ENCODE measurements at places on chromosomes 4 and X.

- no peak for DNase-seq
Observed at GRCh38 chr4:180203349-180203748, 2039.9 kb upstream of the TENM3 start.

- no peak for DNase-seq
Observed at GRCh38 chr4:151604238-151604637, 156.6 kb downstream of the GATB start.

DNA sequence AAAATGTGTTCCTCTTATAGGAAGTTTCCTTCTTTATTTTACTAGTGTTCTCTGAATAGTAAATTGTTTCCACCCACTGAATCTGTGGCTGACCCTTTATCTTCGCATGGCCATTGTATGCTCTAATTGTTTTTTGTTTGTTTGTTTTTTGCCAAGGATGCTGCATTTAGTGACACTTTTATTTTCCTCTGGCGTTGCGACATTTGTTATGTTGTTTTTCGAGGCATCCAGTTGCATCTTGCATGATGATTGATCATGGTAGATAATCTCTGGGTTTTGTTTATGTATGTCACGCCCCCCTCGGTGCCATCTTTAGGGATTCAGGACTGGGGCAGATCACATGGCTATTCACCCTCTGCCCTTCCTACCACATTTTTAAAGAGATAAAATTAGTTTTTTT, 2.2 kb downstream of the NMU start:
- DNase-seq, result no peak

DNA sequence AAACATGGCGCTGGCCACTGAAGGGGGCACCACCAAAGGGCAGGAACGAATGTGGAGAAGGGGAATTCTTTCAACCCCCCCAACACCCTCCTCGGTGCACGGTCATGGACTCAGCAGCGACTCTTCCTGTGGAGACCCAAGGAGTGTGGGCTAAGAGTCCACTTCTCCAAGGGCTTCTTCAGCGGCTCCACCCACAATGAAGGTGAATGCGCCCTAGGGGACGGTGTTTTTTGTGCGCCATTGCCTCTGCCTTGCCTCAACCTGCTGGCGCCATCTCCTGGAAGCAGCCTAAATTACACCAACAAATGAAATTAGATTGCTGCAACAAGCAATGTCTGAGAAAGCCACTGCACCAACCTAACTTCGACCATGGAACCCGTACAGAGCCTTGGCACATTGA, 169.2 kb upstream of the MAGEB18 start:
- no peak for DNase-seq

DNA sequence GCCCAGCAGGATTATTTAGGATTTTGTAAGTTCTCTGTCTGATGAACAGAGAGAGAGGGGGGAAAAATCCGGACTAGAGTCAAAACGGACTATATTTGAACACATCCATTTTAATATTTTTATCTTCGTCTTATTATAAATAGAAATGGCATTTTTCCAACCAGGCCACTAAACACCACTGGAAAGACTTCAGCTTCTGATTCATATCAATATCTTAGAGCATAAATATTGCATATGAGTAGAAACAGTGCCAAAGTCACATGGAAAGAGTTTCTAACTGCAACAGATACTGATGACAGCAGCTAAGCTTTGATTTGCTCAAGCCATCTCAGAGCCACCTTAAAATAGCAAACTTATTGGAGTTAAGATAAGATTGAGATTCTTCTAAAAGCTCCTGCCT, 456 bp downstream of the PPARGC1A start:
- no peak for DNase-seq

DNA sequence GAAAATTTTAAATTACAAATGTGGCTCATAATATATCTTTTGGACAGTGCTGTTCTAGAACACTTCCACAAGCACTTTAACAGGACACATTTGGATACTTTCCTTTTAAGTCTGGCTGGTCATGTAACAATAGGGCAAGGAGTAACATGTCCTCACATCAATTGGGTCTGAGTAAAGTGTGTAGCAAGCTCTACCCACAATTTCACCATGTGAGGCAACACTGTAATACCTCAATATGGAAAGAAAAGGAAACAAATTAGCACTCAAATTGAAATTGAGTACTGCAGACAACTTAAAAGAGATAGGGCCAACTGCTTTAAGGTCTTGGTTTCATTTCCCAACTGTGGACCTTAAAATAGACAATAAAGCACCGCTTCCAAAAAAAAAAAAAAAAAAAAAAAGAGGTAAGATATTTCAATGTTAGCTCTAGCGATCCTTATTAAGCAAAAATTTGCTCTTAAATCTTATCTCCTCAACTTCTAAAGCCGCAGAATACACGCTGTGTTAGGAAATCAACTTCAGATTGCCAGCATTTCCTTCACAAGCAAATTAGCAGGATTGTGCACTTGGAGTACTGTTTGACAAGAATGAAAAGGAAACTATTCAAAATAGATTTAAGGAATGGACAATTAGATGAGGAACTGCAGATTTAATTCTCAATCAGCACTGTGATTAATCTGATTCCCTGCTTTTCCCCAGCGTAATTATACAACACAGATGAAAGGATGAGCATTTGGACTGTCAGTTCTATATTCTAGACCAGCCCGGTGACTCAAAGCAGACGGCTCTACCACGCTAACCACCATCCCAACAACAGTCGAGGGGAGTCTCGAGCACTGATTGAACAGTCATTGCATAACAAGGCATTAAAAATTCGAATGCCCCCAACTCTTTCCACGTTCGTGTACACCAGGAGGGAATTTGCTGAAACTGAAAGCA, 1.6 kb downstream of the CASK start:
- DNase-seq, result no peak

DNA sequence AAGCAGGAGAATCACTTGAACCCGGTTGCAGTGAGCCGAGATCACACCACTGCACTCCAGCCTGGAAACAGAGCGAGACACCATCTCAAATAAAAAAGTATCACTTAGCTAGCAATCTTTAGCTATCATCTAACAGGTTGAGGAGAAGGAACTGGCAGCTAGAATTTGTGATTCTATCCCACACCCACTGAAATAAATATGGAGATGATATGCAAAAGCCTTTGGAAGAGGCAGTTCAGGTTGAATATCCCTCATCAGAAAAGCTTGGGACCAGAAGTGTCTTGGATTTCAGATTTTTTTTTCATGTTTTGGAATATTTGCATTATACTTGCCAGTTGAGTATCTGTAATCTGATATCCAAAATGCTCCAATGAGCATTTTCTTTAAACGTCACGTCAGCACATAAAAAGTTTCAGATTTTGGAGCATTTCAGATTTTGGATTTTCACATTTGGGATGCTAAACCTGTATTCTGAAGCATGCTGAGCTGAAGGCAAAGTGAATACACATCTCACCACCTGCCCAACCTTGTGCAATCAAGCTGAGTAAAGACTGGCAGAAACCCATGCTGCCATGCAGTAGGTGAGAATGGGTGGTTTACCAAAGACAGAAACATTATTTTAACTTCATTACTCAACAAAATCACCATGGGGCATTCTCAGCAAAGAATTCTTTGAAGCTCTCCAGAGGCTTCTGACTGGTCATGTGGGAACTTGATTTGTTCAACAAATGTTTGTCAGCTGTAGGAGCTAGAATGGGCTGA, 159.3 kb downstream of the SH3KBP1 start:
- DNase-seq, result no peak

- DNase-seq, result no peak
Observed at GRCh38 chr4:140654495-140654814, 85.7 kb upstream of the UCP1 start.

GRCh38 chr4:3303923-3304710, 11.3 kb downstream of the RGS12 start:
- DNase-seq, result no peak

DNA sequence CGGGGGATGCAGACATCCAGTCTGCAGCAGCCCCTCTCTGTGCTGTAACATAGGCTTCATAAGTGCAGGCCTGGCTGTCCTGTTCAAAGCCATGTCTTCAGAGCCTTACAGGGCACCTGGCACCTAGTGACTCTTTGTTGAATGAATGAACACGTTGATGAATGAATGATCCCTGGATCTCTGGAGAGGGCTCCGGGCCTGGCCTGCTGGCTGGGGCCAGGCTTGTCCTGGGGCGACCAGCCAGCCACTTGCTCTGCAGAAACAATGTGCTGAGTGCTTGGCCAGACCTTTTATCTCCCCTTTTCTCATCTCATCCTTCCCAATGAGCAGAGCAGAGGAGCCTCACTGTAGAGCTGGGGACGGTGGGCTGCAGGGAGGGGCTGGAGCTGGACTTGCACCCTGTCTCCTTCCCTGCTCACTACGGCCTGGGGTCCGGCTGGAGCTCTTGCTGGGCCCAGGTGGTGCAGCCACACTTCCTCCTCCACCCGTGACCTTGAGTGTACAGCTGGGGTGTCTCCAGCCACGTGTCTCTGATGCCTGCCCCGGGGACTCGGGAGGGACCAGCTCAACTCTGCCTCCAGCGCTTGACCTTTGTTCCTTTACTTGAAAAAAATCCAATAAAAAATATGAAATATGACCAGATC, 77.9 kb downstream of the PSAPL1 start:
- DNase-seq, result no peak

- DNase-seq, result no peak
Observed at GRCh38 chr4:20787940-20788665, 87.8 kb downstream of the PACRGL start.

DNA sequence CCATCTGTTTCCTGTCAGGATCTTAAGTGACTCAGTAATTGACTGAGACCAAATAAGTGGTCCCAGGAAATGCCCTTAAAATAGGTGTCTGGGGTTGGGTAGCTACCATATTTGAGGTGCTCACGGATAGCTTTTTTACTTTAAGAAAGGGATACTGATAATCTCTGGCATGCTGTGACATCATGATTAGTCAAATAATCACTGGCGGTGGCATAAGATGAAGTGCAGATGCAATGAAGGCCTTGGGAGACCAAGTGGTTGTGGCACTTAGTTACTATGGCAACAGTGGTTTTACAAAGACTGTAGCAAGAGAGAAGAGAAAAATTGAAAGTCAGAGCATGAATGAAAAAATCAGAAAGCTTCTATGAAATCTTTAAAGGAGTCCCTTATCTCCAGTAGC, 114.5 kb upstream of the SLIT2 start:
- DNase-seq, result no peak

DNA sequence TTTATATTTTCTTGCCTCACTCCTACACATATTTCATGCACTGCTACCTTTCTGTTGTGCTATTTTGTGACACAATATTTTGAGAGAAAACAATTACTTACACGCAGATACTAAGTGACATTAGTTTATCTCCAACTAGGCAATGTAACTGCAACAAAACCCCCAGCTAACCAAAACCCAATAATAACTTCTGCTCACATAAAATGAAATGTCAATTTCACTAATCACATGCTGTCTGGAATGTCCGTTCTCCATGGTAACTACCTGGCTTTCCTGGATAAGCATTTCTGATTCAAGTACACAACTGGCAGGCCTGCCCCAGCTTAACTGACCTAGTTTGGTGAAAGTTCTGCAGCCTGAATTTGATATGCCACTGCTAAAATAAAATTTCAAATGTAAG, 313.5 kb downstream of the TMA16 start:
- DNase-seq, result no peak

DNA sequence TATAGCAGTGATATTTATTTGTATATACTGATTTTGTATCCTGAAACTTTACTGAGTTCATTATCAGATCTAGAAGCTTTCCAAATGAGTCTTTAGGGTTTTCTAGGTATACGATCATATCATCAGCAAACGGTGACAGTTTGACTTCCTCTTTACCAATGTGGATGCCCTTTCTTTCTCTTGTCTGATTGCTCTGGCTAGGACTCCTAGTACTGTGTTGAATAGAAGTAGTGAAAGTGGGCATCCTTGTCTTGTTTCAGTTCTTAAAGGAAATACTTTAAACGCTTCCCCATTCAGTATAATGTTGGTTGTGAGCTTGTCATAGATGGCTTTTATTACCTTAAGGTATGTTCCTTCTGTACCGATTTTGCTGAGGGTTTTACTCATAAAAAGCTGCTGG, 37.5 kb downstream of the CBR4 start:
- DNase-seq, result no peak

- DNase-seq, result no peak
Observed at GRCh38 chr4:152045807-152046571, 285.2 kb upstream of the GATB start.

DNA sequence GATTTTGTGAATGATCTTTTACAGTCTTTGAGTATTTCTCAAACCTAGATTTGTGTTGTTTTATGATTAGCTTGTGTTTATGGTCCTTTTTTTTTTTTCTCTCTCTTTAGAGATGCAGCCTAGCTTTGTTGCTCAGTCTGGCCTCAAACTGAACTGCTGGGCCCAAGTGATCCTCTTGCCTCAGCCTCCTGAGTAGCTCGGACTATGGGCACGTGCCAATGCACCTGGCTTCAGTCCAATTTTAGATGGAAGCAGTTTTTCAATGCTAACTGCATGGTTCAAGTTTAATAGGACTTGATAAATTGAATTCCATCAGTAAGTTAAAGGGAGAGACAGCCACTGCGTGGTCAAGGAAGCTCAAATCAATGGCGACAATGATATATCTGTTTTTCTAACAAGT, 3.8 kb upstream of the FGG start:
- no peak for DNase-seq

DNA sequence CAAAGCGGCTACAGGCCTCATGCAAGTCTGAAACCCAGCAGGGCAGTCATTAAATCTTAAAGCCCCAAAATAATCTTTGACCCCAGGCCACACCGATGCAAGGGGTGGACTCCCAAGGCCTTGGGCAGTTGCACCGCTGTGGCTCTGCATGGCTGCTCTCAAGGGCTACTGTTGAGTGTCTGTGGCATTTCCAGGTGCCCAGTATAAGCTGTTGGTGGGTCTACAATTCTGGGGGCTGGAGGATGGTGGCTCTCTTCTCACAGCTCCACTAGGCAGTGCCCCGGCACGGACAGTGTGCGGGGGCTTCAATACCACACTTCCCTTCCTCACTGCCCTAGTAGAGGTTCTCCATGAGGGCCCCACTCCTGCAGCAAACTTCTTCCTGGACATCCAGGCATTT, 60.1 kb downstream of the NWD2 start:
- no peak for DNase-seq

- no peak for DNase-seq
Observed at GRCh38 chrX:106168107-106168506, at the start of gene PWWP3B. Gene PWWP3B, plus strand, starts transcription at chrX:106168305. Its CDS starts 37,128 bp downstream, at chrX:106205433.

DNA sequence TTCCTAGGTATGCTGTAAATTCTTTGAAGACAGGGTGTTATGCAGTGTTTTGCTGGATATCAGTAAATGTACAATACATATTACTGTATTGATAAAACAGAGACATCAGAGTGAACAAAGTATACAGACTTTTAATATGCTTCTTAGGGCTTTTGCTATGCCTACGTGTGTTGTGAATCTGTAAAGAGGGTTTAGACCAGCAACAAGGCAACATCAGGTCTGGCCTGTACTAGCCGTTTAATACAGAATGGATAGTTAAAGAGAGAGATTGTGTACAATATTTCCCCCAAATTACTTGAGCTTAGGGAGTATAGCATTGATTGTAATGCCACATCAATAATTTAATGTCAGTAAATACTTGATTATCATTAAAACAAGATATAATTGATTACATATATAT, 75.2 kb downstream of the PAQR3 start:
- DNase-seq, result no peak

GRCh38 chr4:174582463-174582862, 60.2 kb upstream of the HPGD start:
- no peak for DNase-seq

- no peak for DNase-seq
Observed at GRCh38 chr4:26792639-26793038, 68.0 kb upstream of the STIM2 start.

All from stimulated activated CD8-positive, alpha-beta memory T cell treated with anti-CD3 and anti-CD28 coated beads, Interleukin-4, amount 100 ng/mL, for 1 hour (primary cell).